ENCODE measurements at places on chromosomes 7 and 10.
A peak's percentile ranks its signal among the peaks of the same experiment; 100 is the strongest.

- DNase-seq: no peak
These were observed 57.7 kb downstream of the STEAP1B start for GRCh38 chr7:22442187-22442881.

DNA sequence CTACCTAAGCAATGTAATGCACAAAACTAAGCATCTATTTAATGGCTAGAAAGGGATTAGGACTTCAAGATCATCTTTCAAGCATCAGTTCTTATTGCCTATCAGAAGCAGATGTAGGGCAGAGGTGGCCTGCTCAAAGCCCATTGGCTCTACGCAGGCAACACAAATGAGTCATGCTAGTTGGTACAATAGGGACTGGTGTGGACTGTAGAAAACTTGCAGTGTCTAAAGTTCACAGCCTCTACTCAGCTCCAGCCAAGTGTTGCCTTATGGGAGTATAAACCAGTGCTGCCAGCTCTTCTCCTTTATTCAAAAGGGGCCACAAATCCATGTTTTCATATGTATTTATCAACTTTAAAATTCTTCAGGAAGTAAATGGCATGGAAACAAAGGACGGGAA lies 31.7 kb downstream of the ASAH2 start:
- DNase-seq: no peak

DNA sequence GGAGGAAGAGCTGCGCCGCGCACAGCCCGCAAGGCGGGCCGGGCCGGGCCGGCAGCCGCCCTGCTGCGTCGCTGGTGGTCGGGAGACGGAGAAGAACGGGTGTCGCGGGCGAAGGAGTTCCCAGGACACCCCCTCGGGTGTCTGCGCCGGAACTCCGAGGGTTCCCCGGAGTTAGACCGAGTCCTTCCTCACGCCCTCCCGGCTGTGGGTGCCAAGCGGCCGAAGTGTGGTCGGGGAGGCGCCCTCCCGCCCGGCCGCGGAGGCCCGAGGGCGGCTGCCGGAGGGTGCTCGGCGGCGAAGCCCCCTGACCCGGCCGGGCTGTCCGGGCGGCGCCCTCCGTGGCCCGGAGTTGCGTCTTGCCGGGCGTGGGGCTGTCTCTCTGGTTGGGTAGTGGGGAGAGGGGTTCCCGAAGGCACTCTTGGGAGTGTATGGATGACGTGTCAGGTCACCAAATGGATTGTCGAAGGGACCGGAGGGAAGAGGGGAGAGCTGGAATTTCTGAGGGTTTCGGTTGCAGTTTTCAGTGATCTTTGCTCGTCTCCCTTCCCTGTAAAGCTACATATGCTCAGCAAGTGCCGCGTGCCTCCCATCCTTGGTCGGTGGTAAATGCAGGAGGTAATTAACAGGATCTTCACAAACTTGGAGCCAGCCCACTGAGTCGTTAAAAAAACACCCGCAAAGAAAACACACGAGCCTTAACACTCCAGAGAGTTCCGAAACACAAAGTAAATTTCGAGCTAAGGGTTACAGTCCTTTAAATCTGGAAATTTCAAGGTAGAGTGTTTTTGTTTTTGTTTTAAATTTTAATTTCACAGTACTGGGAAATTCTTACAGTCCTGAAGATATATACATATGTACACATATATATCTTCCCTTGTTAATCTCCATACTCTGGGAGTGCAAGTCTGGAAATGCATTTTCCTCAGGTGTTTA lies 871 bp downstream of the ST7 start:
- peak; percentile 93 for DNase-seq

DNA sequence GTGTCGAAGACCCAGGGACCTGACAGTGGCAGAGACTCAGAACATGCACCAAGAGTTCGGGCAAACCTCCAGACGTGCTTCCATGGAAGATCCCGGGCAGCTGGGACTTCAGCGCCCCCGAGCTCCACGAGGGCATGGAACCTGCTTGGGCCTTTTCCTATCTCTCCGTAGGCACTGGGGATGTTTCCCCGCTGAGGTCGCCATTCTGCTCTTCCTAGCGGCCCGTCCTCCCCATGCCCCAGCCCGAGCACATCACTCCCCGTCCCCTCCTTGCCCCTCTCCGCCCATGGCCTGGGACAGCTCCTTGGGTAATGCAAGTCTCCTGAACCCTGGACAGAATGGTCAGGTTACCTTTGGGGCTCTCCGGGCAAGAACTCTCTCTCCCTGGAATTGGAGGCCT lies 32.3 kb upstream of the SHH start:
- no peak for DNase-seq

DNA sequence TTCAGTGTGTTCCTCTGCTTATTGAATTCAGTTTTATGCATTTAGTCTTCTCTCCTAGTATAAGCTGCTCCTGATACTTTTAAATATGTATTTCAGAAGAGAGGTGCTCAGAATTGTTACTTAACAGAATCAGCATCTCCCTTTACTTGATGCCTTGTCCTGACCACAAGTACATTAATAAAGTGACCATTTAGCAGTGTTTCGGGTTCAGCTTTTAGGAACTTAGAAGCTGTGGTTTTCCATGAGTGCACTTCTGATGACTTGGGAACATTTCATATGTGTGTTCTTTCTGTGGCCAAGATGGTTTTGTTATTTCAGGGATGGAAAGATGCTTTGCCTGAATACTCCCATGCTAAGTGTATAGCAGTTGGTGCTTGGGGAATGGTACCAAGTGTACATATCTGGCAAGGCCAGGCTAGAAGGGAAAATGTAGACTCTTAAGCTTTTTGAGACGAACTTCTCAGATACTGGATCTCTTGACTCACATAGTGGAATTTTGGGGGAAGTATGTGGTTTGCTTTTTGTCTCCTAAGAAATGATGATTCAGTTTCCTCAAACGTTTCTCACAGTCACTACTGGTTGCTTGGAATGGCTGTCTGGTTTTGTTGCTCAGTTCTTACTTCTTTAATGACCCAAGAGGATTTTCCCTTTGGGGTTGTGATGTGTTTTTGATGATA lies 17.2 kb downstream of the SGPL1 start:
- peak; percentile 95 for DNase-seq

DNA sequence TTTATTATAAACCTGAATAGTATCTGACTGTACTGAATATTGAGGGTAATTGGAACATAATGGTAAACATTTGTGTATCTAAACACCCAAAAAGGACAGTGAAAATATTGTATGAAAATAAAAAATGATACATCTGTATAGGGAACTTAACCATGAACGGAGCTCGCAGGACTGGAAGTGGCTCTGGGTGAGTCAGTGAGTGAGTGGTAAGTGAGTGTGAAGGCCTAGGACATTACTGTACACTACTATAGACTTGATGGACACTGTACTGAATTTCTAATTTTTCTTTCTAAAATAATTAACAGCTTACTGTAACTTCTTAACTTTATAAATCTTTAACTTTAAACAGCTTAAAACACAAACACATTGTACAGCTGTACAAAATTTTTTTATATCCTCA lies 454.5 kb upstream of the FZD8 start:
- DNase-seq: no peak
